CD4-positive, alpha-beta T cell treated with Interleukin-17A for 1 hour (primary cell): ENCODE measurements at places on chromosomes 3 and 15.

DNA sequence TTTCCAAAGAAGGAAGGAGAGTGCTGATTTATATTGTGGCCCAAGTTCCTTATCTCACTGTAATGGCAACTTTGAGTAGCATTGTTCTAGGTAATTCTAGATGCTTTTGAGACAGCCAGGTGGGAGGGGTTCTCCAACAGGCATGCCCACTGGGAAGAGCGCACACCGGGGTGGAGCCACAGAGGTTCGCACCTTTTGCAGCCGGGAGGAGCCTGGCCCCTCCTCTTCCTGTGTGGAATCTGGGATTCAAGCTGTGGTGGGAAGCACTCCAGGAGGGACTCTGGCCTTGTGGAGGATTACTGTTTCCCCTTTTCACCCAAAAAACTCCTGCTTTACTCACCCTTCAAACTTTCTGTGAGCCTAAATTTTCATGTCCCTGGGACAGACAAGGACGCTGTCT lies 53.1 kb downstream of the CFAP20DC start:
- no peak for DNase-seq

DNA sequence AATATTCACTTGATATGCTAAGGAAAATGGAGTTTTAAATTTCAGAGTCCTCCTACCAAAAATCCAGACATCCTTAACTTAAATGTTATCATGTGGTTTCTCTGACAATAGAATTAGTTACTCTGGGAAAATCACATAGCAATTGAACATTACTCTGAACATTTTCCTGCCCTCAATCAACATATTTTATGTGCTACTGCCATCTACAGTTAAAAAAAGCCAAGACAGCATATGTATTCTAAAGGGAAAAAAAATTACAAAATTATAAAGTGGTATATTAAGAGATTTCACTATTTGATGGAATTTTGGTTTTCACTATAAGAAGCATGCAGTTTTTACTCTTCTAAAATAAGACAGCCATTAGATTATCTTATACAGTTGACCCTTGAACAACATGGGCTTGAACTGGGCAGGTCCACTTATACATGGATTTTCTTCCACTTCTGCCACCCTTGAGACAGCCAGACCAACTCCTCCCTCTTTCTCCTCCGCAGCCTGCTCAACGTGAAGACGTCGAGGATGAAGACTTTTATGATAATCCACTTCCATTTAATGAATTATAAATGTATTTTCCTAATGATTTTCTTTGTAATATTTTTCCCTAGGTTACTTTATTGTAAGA lies 122.3 kb downstream of the ATP1B3 start:
- DNase-seq = peak; percentile 17

DNA sequence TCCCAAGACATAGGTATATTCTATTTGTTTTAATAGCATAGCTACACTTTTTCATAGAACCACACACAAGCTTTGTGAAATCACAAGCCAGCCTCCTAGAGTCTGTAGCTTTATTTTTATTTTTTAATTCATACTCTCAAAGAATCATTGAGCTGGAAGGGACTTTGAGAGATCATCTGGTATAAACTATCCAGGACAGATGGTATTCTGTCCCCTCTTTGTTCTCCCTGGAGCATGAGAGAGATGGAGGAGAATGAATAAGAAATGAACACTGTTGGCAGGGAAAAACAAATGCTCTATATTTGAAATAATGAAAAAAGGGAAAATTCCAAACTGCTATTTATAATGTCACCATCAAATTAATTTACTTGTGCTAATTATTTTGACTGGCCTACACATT lies 338.7 kb upstream of the IL12A start:
- no peak for DNase-seq

DNA sequence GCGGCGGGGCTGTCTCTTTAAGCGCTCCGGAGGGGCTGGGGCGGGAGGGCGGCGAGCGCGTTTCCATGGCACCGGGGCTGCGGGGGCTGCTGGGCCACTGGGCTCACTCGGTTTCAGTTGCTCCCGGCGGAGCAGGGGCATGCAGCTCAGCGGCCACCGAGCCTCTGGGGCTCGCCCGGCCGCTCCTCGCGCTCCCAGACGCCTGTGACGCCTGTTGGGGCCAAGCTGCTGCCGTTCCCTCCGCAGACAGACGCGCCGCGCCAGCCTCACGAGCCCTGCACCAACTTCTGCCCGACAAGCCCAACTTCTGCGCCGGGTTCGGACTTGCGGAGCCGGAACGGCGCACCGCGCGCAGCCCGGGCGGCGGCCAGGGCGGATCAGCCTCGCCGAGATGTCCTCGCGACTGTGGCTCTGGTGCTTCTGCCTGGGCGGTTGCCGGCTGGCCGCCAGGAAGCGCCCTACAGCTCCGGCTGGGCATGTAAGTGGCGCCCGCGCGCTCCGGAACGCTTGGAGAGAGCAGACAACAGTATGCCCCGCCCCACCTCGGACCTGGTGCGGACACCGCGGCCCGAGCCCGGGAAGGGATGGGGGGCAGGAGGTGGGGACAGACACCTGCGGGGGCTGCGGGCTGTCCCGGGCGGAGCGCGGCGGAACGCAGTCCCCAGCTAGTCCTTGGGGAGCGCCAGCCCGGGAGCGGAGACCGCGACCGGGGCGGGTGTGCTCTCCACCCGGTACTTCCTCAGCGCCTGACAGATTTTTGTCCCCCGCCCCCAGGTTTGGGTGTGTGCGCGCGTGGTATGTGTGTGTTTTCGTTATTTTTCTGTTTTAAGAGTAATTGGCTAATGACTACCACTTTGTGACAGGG lies 154.1 kb upstream of the GOLIM4 start:
- no peak for DNase-seq

GRCh38 chr3:151552589-151552988 lies 91.7 kb upstream of the IGSF10 start:
- DNase-seq = no peak

- no peak for DNase-seq
Measured at GRCh38 chr3:27431116-27431515, 53.1 kb downstream of the SLC4A7 start.
